ENCODE measurements at places on chromosomes 6 and 20.
A peak's percentile ranks its signal among the peaks of the same experiment; 100 is the strongest.

DNA sequence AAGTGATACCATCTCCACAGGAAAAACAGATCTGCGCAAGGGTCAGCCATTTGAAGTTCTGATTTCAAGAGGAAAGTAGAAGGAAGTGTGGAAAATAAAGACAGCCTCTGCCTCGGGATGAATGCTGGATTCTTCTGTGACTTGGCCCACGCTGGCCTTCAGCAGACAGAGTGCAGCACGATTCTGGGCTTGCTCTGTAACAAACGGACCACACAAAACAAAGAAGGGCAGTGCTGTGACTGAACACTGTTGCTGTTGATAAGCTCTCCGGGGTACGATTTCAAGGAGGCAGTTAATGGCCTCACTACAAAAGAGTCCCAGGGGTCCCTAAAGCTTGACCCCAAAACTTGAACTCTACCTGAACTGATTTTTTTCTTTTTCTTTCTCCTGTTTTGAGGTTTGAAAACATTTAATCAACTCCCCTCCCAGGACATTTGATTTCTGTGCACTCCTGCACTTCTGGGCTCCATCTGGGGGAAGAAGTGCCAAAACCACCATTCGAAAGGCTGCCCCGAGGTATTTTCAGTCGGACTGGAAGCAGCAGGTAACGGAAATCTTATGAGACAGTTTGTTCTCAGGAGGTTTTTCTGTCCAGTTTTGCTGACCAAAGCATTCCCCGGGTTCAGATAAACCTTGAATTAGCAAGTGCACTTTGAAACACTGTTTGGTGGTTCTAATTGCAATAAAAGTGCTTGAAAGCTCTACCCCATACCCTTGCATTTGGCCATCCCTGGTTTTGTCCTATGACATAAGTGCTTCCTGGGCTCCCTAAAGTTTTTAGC is 189.6 kb downstream of the MYLK4 start:
- no peak for DNase-seq

DNA sequence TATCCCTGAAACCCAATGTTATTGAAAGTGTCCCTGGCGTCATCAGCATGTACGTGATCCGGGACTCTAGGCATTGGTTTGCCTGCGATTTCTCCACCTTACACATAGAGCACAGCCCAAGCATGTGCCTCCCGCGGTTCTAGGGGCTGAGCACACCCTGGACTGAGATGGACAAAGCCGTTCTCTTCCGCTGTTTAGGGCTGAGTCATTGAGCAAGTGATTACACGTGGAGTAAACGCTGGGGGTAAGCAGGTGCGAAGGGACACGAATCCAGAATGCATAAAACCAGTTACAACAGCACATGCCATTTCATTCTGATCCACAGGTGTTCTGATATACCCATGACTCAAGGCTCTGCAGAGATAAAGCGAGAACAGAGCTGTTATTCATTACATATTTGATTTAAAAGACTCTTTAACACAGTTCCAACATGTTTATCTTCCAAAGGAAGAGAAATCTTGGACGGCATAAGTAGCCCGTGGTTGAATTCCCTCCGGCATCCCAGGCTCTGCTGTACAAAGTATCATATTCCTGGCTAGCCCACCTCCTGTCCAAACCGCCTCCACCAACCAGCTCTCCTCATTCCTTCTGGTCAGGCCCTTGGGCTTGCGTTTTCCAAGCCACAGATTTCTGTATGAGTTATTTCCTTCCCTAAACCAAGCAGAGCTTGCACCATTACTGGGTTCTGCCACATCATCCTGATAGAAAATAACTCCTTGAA is 36.1 kb upstream of the THBS2 start:
- no peak for DNase-seq

GRCh38 chr6:28809947-28810658 is 113.7 kb downstream of the TRIM27 start:
- no peak for DNase-seq

- no peak for DNase-seq
These were observed 354.4 kb upstream of the RSPO3 start for GRCh38 chr6:126764104-126764503.

DNA sequence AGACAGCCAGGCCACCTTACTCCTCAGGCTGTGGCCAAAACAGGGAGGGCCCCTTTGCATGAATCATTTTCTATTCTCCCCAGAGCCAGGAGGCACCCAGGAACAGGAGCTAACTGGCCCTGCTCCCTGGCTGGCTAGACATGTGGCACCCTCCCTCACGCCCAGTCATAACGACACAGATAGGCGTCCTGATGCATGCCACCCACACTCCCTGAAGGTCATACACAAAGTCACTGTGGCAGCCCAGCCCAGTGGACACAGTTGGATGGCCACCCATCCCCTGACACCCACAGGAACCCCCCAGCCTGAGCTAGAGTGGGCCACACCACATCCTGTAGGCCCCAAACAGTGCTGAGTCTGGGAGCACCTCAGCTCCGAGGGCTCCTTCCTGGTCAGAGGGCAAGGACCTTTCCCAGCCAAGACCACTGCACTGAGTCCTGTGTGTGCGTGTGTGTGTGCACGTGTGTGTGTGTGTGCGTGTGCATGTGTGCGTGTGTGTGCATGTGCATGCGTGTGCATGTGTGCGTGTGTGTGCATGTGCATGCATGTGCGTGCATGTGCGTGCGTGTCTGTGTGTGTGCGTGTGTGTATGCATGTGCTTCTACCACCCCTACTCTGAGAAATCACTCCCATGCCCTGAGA is 21.6 kb downstream of the TFEB start:
- DNase-seq = no peak

DNA sequence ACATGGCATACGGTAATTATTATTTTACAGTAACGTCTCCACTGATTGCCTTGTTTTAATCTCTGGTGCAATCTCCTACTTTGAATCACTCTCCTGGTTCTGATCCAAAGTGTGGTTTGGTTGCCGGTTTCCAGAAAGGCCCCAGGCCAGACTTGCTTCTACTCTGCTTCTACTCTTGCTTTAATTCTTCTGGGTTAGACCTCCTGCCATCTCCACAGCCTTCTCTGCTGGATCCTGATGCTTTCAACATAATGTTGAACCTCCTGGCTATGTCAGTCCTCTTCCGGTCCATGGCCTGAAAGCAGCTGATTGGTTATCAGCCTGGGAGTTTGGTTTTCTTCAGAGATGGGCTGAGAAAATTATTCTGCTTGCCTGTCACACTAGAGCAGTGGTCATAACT is 266.5 kb upstream of the RIMS1 start:
- no peak for DNase-seq

DNA sequence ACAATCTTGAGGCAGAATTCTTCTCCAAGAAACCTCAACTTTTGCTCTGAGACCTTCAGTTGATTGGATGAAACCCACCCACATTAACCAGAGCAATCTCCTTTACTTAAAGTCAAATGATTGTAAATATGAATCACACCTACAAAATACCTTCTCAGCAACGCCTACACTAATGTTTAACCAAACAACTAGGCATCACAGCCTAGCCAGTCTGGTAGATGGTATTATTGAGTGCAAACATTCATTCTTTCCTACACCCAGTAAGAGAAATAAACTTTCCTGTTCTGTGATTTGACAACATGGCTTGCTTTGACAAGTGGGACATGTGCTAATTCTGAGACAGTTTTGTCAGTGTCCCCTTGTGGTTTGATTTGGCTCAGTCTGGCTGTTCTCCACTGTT is 252.2 kb downstream of the HACE1 start:
- DNase-seq = no peak

DNA sequence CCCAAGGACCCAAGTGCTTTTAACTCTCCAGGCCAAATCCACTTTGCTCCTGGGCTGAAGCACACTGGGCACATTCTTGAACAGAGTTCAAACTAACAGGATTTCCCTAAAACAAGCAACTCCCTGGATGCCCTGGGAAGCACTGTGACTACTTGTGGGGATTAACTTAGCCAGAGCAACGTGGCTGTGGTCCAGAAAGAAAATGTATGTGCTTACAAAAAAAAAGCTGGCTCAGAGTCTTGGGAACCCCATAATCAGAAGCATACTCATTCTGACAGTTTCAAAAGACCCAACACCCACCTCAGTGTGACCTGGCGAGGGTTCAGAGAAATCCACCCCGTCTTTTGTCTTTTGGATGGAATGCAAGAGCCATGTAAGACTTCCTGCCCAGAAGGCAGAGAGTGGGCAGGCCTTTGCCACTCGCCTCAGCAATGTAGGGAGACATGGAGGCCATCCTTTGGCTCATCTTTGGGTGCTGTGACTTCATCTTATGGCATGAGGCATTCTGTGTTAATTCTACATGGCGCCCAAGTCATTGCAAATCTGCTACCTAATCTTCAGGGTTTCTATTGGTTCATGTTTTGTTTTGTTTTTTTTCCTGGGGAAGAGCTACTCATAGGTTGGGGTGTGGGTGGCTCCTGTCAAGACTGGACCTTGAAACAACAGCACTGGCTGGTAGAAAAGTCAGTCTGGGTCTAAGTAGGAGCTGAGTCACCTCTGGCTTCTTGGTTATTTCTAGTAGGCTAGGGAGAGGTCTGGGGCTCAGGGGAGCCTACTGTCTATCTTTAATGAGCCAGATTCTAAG is 248.6 kb upstream of the SUPT3H start:
- DNase-seq = no peak

DNA sequence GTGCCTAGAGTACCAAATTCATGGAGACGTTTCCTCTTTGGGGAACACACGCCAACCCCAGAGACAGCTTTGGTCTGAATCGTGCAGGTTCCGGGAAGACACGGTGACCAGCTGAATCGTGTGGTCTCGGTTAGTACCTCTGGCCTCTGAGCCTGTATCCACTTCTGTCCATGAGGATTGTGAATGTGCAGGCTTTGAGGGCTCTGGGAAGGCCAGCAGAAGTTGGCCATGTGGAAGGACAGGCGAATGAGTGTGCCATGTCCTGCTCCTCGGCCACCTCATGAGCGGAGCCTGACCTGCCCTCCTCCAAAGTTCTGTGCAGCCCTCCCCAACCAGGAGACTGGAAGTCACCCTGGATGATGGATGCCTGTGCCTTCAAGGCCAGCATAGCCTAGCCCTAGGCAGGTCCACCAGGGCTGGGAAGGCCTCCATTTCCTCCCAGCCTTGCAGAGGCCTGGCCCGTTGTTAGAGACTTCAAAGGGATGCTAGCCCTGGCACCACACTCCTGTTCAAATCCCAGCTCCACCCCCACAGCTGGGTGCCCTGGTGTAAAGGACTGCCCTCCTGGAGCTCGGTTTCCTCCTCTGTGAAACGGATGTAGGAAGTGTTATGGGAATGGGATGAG is 1.7 kb upstream of the TMEM74B start:
- DNase-seq = no peak

DNA sequence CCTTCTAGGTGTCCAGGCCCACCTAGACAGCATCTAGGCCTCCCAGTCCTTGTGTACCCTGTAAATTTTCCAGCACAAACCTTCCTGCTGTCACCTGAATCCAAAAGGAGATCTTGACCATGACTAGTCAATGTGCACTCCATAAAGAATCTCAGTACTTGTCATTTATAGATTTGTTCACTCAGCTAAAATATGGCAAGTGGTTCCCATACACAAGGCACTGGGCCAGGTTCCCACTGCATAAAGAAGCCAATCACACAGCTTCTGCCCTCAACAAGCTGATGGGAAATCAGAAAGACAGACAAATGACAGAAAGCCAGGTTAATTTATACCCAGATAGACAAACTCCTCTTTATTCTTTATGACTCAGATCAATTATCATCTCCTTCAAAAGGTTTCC is 526.8 kb downstream of the CD83 start:
- DNase-seq = no peak

DNA sequence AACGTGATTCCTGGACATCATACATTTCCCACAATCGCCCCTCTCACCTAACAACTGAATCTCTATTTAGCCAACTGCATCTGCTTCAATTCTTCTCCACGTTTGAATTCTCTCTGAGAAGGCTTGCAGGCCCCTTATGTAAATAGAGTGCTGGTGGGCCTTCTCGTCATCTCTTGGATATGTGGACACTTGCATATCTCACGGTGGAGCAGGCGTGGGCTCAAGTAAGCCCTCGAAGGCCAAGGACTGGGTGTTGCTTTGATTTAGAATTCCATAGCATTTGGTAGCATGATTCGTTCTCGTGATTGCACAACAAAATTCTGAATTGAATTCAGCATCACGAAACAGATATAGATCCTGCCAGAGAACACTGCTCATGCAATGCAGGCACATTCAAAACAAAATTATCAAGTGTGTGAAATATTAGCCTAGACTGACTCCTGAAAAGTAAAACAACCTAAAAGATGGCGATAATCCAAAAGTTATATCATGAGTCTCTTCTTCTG is 613.6 kb downstream of the TFAP2A start:
- DNase-seq = no peak

GRCh38 chr6:121482004-121482693 is 46.7 kb downstream of the GJA1 start:
- DNase-seq = no peak

DNA sequence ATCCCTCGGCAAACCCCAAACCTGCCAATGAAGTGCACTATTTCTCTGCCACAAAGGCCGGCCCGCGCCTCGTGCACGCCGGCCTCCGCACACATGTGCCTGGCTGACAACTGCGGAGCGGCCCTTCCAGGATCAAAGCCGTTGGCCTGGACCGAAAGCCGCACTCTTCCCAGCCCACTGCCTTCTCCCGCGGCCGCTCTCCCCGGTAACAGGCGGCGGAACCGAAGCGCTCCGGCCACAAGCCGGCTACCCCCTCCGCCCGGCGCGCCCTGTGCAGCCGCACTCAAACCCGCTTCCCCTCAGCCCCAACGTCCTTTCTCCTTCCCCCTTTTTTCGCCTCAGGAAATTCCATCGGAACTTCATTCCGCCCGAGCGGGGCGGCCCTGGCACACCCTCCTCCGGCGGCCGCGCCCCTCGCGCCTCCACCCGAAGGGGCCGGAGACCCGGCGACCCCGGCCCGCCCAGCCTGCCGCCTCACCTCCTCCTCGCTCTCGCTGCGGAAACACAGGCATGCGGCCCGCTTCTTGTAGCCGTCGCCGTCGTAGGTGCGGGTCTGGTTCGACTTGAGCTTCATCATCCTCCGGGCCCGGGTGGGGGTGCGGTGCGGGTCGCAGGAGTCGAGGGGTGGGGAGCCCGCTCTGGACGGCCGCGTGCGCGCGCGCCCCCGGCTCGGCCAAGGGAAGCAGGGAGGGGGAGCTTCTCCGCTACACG is 528 bp downstream of the NUDT3 start:
- DNase-seq = peak; percentile 37

DNA sequence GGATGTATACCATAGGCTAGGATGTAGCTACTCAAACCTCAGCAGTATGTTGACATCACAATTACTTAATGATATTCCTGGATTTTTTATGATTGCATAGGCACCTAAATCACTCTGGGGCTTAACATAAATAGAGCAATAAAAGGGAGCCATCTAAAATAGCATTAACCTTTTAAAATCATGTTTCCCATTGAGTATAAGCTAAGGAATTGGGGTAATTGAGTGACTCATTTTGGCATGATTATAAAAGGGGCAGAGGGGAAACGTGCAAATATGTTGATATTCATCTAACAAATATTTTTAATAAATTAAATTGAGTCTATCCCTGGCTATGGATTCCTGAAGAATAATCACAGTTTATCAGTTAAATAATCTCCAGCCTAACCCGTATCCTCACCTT is 74.0 kb upstream of the ADGRF1 start:
- no peak for DNase-seq

DNA sequence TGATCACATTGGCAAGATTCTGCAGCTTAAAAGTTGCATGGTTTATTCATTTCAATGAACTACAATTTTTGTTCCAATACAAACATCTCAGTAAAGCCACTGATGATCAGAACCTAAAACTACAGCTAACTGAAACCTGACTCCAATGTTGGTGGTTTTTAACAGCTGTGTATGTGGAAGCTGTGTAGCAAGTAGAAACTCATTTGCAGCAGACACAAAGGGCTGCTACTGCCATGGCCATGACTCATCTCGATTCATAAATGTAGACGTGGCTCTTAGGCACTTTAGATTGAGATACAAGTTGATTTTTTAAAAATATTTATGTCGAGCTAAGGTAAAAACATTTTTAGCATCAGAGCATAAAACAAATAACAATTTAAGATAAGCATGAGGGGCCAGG is 19.5 kb upstream of the MAP3K4 start:
- DNase-seq = no peak

Measured in SHP77 treated with DMSO at 0.1 percent for 48 hours (cell line).